ENCODE measurements at places on chromosomes 12 and 14.

DNA sequence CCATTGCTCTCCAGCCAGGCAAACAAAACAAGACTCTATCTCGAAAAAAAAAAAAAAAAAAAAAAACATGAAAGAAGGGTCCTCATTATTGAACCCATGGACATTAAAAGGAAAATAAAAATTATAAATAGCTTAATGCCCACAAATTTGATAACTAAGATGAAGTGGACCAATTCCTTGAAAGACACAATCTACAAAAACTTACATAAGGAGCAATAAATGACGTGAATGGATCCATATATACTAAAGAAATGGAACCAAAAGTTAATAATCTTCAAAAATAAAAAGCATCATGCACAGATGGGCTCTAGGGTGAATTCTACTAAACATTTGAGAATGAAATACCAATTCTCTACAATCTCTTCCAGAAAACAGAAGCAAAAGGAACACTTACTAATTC, 47.7 kb upstream of the AP4S1 start:
- DNase-seq = no peak

GRCh38 chr12:70590549-70591226, 46.5 kb downstream of the PTPRB start:
- no peak for DNase-seq

- no peak for DNase-seq
Observed at GRCh38 chr12:50598321-50598862, 93.6 kb downstream of the DIP2B start.

DNA sequence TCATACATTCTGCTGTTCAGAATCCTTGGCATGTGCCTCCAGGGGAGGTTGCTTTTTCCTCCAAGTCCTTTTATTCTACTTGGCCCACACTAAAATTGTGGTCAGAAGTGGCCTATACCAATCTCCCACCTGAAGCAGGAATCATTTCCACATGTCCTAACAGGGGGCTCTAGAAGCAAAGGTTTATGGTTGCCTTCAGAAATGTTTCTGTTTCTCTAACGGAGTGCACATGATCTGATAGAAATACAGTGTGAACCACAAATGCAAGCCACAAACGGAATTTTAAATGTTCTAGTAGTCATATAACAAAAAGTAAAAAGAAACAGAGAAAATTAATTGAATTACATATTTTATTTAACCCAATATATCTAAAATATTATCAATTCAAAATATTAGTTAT, 4.0 kb downstream of the PTGER2 start:
- no peak for DNase-seq

- no peak for DNase-seq
Observed at GRCh38 chr12:10027311-10027710, 3.2 kb upstream of the CLEC9A start.

- no peak for DNase-seq
Observed at GRCh38 chr14:80005561-80005960, 205.7 kb downstream of the DIO2 start.

DNA sequence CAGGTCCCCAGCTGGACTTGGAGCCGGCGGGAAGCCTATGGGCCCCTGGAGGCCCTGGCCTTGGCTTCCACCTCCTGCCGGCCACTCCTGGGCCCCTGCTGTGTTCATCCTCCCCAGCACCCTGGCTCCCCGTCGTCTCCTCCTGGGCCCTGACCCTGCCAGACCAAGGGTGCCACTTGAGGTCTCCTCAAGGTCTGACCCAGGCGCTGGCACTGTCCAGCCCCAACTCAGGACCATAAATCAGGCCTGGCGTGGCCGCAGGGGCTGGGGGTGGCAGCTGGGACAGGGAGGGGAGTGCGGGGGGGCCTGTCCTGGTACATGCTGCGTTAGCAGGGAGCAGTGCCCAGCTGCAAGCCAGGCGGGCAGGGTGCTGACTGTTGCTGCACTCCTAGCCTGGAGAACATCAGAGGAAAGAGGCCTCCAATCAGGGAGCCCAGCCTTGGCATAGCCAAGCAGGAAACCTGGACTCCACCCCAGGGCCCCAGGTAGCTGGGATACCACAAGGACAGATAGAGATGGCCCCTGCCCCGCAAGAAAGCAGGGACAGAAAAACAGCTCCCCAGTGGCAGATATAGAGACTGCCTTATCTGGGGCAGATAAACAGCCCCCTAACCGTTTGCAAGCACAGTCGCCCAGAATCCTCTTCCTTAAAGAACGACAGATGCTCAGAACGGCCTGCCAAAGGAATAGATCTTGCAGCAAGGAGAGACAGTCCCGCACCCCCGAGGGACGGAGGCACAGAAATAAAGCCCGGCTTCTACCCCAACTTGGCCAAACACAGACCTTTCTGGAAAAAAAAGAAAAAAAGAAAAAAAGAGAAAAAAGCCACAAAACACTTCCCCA, 6.5 kb upstream of the ATG101 start:
- DNase-seq = no peak

GRCh38 chr12:124295431-124296058, 652 bp downstream of the RFLNA start:
- no peak for DNase-seq

GRCh38 chr14:53603994-53604393, 352.6 kb downstream of the BMP4 start:
- no peak for DNase-seq

DNA sequence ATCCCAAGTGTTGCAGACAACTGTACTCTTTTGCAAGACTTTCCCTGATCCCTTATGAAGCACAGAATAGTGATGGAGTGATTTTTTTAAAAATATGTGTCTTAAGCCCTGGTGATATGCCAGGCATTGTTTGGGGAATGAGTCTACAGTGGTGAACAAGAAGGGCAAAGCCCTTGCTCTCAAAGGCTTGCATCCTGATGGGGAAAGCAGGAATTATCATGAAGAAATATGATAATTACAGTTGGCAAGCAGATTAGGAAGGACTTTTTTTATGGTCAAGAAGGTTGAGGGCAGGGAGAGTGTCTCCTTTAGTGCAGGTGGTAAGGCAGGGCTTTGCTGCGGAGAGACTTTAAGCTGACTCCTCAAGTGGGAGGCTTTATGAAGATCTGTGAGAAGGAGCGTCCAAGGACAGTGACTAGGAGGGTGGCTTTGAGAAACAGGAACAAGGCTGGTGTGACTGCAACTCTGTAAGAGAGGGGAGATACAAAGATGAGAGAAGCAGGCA, 100.2 kb downstream of the SYNE2 start:
- DNase-seq = no peak

DNA sequence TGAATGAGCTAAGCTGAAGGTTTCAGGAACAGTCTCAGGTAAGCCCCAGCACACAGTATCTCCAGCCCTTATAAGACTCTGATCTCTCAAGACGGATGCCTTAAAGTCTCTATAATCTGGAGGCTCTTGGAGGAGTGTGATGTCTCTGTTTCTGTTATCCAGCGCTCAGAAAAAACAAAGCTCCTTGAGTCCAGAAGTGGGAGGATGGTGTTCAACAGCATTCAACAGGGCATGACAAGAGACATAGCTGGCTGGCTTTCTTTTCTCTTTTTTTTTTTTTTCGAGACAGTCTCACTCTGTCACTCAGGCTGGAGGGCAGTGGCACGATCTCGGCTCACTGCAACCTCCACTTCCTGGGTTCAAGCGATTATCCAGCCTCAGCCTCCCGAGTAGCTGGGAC, 31.6 kb upstream of the TESC start:
- DNase-seq = no peak

- no peak for DNase-seq
Observed at GRCh38 chr12:53743266-53744129, 8.3 kb downstream of the CISTR start.

GRCh38 chr12:116325336-116325664, 47.8 kb upstream of the MED13L start:
- no peak for DNase-seq

- no peak for DNase-seq
Observed at GRCh38 chr14:94046696-94047250, 20.6 kb downstream of the OTUB2 start.

All from skeletal muscle cell (primary cell).